IPS-NIHi11 (cell line): ENCODE measurements at places on chromosomes 16 and 17.

DNA sequence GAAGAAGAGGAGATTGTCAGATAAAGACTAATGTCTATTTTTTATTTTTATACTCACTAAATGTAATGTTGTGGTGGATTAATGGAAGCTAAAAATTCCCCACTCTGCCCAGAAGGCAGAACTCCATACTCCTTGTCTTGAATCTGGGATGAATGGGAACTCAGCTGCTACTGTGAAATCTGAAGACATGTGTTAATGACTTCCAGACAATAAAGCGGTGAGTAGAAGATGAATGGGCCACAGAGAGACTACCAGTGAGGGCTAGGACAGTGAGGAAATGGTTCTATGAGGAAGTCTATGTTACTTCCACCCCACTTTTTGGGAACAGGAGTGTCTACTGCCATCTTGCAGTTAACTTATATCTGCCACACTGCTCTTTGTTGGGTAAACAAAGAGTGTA is 726.9 kb downstream of the CDH8 start:
- DNase-seq, result no peak

DNA sequence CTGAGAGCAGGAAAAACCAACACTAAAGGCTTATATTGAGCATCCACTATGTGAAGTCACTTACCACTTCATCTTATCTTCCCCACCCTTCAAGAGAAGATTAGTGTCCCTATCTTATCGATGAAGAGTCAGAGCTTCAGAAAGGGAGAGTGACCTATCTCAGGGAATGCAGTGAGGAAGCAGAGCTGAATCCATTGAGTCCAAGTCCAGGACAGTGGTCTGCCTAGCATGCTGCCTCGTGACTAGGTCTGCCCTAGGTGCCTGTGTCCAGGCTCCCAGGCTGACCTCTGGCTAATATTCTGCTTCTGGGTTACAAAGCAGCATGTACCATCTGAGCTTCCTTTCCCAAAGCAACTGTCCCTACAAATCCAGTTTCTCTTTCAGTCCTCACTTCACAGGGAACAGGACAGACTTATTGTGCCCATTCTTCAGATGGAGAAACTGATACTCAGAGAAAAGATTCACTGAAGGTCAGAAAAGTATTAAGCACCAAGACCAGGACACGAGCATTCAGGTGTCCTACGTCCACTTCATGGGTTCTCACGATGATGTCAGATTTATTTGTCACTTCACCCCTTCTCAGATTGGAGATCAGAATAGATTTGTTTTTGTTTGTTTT is 13.3 kb upstream of the FZD2 start:
- no peak for DNase-seq

DNA sequence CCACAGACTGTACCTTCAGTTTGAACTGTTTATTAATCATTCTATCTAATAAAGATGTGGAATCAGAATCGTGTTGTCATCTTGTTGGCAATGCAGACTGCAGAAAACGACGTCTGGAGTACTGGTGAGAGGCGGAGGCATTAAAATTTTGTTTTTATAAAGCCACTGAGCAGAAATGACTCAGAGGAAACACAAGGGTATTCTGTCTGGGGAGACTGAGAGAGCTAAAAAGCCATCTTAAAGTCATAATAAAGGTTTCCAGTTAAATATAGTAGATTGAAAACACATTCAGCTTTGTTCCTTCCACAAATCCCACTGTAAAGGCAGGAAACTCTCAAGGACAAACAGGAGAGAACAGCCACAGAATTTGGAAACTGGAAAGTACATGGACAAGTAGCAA is 74.2 kb downstream of the CPPED1 start:
- no peak for DNase-seq

DNA sequence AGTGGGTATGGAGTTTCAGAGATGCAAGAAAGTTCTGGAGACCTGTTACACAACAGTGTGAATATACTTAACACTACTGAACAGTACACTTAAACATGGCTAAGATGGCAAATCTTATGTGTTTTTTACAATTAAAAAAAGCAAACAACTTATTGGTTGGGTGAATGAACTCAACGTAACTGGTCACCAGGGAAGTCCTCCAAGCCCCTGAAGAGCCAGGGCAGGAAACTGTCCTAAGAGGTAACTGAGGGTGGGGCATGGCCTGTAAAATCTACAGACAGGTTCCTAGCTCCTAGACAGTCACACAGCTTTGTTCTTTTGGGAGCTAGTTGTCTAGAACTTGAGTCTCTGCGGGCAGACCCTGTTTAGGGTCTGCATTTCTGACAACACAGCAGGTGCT is 10.3 kb downstream of the CSF3 start:
- no peak for DNase-seq

- no peak for DNase-seq
These were observed 184.0 kb upstream of the RBFOX1 start for GRCh38 chr16:7148606-7149005.

DNA sequence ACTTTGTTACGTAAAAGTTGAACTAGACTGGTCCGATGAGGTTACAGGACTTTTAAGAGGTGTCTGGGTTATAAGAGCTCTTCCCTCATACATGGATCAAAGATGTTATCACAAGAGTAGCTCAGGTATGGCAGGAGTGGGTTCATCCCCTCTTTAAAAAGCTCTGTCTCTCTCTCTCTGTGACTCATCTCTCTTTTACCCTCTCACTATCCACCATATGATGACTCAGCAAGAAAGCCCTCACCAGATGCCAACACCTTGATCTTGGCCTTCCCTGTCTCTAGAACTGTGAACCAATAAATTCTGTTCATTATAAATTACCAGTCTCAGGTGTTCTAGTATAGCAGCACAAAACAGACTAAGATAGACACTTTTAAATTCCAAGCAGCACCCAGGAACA is 1.9 kb upstream of the CLEC19A start:
- DNase-seq, result no peak

- no peak for DNase-seq
These were observed 5.7 kb upstream of the VEZF1 start for GRCh38 chr17:57993471-57994365.

- DNase-seq, result no peak
These were observed 408 bp downstream of the ADGRG1 start for GRCh38 chr16:57628783-57629293.

GRCh38 chr17:73103641-73104335 is 11.3 kb upstream of the SLC39A11 start:
- no peak for DNase-seq

DNA sequence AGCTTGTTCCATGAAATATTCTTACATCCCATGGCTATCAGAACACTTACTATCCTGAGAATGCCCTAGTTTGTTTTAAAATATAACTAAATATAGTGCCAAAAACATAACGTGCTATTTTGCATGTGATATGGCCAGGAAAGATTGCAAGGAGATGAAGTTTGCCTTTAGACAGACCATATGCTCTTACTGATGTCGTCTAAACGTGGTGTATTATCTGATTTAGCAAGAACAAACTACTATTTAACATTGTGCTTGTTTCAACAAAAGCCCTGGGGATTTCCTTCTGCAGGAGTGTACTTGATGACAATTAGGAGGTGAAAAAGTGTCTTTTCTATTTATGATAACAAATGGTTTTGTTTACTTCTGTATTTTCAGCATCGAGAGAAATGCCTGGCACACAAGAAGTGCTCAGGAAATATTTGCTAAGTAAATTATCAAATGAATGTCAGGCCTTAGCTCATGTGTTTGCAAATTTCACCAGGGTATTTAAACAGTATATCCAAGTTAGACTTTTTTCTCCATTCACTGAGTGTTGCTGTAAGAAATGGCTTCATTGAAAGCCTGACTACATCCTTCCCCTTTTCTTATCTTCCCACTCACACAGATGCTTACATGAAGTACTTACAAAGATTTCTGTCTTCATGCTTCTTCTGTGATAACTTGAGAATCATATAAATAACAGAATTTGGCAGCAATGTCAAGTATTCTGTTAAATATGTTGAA is 1033.6 kb downstream of the CDH8 start:
- no peak for DNase-seq

GRCh38 chr17:4235372-4236279 is 28.2 kb downstream of the ANKFY1 start:
- no peak for DNase-seq

DNA sequence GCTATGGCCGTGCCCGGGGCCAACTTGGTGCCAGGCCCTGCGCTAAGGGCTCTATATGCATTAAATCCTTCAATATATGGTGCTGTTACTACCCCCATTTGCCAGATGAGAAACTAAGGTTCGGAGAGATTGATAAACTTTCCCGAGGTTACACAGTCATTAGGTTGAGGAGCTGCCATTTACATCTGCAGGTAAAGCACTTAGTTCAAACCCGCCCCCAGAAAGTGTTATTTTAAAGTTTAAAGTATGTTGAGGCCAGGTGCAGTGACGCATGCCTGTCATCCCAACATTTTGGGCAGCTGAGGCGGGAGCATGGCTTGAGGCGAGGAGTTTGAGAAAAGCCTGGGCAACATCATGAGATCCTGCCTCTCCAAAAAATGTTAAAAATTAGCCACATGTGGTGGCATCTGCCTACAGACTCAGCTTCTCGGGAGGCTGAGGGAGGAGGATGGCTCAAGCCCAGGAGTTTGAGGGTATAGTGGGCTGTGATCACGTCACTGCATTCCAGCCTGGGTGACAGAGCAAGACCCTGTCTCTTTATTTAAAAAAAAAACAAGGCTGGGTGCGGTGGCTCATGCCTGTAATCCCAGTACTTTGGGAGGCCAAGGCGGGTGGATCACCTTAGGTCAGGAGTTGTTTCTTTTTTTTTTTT is 264.7 kb downstream of the PARN start:
- DNase-seq, result no peak

- no peak for DNase-seq
These were observed 476 bp upstream of the LPCAT2 start for GRCh38 chr16:55508271-55508921.

DNA sequence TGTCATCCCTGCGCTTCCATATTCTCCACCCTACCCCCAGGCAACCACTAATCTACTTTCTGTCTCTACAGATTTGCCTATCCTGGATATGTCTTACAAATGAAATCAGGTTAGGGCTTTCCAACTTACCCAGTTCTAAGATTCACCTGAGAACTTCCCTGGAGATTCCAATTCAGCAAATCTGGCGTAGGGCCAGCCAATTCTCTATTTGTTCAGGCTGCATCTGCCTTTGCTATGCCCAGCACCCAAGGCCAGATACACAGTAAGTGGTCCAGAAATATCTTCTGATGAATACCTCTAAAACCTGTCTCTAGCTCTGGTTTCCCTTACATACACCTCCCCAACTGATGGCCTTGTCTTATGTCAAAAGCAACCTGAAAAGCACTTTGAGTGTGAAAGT is 10.4 kb upstream of the CTCF start:
- no peak for DNase-seq

- no peak for DNase-seq
These were observed 114.9 kb downstream of the ZNF778 start for GRCh38 chr16:89332243-89332901.

- no peak for DNase-seq
These were observed 260.2 kb upstream of the N4BP1 start for GRCh38 chr16:48870141-48870540.
